ENCODE measurements at places on chromosomes 11 and 22.

GRCh38 chr11:44573333-44573732 is 7.9 kb downstream of the CD82 start:
- DNase-seq = peak; percentile 75

GRCh38 chr11:33059331-33060007 is 20.1 kb downstream of the TCP11L1 start:
- no peak for DNase-seq

DNA sequence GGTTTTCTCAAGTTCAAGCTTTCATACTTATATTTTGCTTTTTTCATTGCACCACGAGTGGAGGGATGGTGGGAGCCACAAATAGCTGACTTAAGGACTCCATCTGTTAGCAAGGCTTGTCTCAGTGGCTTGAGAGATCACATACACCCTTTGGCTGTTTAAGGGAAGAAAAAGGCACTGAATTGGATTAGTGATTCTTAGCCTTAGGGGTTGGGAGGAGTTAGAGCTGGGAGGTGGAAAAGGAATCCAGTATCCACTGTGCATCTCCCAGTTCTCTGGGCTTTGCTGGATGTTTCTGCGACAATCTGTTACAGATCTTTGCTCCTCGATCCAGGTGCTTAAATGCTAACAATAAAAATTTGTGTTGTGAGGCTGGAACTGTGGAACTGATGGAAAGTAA is 593.6 kb downstream of the CNTN5 start:
- DNase-seq = no peak

DNA sequence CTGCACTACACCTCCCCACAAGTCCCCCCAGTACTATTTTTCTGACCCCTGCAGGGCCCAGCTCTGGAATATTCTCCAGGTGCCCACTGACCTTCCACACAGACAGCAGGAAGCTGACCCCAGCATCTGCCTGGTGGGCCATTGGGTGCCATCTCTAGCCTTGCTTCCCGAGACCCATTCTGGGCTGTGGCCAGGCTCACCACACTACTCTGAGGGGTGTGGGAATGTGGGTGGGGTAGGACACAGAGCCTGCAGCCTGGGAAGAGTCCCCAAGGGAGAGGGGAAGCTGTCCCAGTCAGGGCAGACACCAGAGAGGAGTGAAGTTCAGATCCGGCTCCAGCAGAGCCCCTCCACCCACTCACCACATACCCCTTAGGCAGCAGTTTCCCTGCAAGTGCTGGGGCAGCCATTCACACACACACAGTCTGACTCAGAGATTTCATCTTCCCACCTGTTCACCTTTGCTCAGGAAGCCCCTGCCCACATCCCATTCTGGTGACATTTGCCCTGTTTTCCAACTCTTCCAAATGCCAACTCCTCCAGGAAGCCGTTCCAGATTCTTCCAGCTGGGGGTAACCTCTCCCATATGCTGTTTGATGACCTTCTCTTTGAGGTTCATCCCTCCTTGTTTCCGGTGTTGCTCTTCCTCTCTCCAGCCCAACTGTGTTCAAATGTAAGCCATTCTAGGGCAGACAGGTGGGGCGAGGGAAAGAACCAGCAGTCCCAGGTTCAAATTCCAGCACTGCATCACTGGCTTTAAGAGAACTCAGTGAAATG is 1.9 kb downstream of the SLCO2B1 start:
- DNase-seq = no peak

DNA sequence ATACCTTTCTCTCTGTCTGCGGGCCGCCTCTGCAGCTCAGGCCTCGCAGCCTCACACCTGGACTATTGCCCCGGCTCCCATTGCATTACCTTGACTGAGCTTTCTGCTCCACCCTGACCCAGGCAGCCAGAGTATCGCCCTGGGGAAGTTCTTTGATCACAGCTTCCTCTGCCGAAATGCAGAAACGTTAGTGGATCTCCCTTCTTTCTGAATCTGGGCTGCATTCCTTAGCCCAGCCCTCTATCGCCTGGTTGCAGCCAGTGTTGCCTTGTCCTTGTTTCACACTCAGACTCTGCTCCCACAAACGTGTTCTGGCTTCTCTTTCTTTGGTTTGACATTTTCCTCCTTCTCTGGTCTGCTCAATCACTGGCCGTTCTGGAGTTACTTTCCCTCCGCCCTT is 195.7 kb downstream of the ADAMTS15 start:
- DNase-seq = no peak

GRCh38 chr11:44518968-44519550 is 46.4 kb upstream of the CD82 start:
- no peak for DNase-seq
